ENCODE measurements at places on chromosomes 16 and 17. TPM values are rescaled to one million over a fixed set of nuclear protein-coding genes. Genes with fewer than 3 reads are reported as not detected.

Gene GPR139
- not detected for total RNA-seq

Gene ZNF785
- 7.1 TPM for total RNA-seq

Gene ST6GALNAC2
- 4.3 TPM for total RNA-seq

GRCh38 chr16:4700997-4701743 lies 7.8 kb downstream of the NUDT16L1 start:
- DNase-seq, result peak; percentile 64

DNA sequence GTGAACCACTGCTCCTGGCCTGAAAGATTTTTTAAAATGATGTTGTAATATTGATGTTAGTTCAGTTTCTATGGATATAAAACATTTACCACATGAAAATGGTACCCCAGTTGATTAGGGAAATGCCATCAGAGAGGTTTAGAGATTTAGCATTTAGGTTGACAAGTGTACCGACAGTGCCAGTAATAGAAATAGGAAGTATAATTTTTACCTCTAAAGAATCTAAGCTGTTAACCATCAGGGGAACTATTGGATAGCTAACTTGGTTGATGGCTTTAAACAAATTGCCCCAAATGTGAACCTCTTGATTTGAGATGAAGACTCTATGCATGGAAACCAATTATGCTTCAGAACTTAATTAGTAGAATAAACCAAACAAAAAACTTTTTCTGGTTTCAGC lies 6.4 kb downstream of the CBFB start:
- DNase-seq, result no peak

- peak; percentile 51 for DNase-seq
These were observed 121.3 kb downstream of the CDH13 start for GRCh38 chr16:82748026-82748425.

- DNase-seq, result no peak
These were observed 23.2 kb upstream of the KCNJ12 start for GRCh38 chr17:21352981-21353265.

GRCh38 chr16:66427036-66427860 lies at the start of gene BEAN1:
BEAN1 (plus strand) TSS chr16:66427295; CDS start chr16:66437677, 10,382 bp downstream.
- peak; percentile 36 for DNase-seq
